Breast epithelium (tissue), 4 donors: ENCODE measurements at places on chromosomes 5 and 9. TPM values are rescaled to one million over a fixed set of nuclear protein-coding genes. Genes with fewer than 3 reads are reported as not detected.

The PCDHB8 gene
- 0.73 TPM for total RNA-seq

The GABRA1 gene
- not detected for total RNA-seq

The CD72 gene
- total RNA-seq = 5.1 TPM

The SLC35A4 gene
- total RNA-seq = 20.3 TPM

- no peak overlapping the region for H3K4me3 ChIP-seq
- no peak overlapping the region for H3K27ac ChIP-seq
- H3K4me1 ChIP-seq = no peaks in the 10 kb centered on the region
- DNase-seq = no peak
These were observed 12.5 kb downstream of the ZNF366 start for GRCh38 chr5:72494623-72495124.

DNA sequence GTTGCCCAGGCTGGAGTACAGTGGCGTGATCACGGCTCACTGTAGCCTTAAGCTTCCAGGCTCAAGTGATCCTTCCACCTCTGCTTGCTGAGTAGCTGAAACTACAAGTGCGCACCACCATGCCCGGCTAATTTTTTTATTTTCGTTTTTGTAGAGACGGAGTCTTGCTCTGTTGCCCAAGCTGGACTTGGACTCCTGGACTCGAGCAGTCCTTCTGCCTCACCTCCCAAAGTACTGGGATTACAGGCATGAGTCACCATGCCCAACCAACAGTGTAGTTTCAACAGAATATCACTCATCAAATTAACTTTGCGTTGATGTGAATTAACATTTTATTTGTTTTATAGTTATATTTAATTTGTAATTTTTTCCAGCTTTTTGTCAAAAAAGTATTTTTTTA lies 45.3 kb downstream of the WDR70 start:
- no peak overlapping the region for H3K27ac ChIP-seq
- no peaks in the 10 kb centered on the region for H3K36me3 ChIP-seq
- no peaks in the 10 kb centered on the region for H3K4me1 ChIP-seq
- H3K4me3 ChIP-seq = no peak overlapping the region

DNA sequence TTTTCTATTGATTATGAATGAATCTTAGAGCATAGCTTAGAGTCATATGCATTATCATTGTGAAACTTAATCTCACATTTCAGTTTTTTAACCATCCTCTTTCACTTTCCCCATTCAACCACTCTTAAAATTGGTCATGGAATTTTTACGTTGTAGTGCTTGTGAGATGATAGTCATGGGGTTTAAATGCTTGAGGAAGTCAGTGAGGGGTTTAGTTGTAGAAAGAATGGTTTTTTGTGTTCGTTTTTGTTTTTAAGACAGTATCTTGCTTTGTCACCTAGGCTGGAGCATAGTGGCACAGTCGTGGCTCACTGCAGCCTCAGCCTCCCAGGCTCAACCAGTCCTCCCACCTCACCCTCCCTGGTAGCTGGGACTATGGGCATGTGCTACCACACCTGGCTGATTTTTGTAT lies 19.6 kb downstream of the UGCG start:
- DNase-seq = no peak
- H3K36me3 ChIP-seq = no peaks in the 10 kb centered on the region
- H3K27ac ChIP-seq = no peak overlapping the region
- no peak overlapping the region for H3K4me3 ChIP-seq
- no peaks in the 10 kb centered on the region for H3K4me1 ChIP-seq
- no peaks in the 10 kb centered on the region for H3K27me3 ChIP-seq

GRCh38 chr5:77066823-77067442 lies 20.2 kb downstream of the ZBED3 start:
- H3K27me3 ChIP-seq = no peaks in the 10 kb centered on the region
- H3K27ac ChIP-seq = no peak overlapping the region
- no peaks in the 10 kb centered on the region for H3K4me1 ChIP-seq
- H3K36me3 ChIP-seq = peaks cover 2% of the 10 kb centered on the region

- no peak overlapping the region for H3K4me3 ChIP-seq
- H3K4me1 ChIP-seq = no peaks in the 10 kb centered on the region
- no peak for DNase-seq
- no peaks in the 10 kb centered on the region for H3K27me3 ChIP-seq
- H3K36me3 ChIP-seq = no peaks in the 10 kb centered on the region
These were observed 56.9 kb downstream of the PAM start for GRCh38 chr5:102811972-102812371.
